ENCODE measurements at places on chromosomes 13 and 19.

DNA sequence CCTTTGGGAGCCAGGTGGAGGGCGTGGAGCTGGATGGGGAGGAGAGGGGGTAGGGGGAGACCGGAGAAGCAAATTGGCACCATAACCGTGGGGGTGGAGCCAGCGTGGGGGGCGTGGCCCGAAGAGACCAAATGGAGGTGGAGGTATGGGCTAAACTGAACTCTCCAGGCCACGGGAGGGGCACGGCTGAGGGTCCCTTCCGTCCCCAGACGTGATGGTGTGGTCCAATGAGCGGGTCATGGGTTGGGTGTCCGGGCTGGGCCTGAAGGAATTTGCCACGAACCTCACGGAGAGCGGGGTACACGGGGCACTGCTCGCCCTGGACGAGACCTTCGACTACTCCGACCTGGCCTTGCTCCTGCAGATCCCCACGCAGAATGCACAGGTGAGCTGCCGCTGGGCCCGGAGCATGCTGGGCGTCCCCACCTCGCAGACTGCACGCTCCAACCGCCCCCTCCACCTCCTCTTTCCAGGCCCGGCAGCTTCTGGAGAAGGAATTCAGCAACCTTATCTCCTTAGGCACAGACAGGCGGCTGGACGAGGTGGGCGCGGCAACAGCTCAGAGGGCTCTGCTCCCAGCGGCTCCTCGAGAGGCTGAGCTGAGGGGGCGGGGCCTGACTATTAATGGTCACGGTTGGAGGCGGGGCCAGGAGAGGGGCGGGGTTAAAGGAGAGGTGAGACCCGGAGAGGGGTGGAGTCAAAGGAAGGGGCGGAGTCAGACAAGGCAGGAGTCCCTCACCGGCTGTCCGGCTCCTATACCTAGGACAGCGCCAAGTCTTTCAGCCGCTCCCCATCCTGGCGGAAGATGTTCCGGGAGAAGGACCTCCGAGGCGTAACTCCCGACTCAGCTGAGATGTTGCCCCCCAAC lies 6.2 kb downstream of the HRC start:
- peak; percentile 79 for DNase-seq

DNA sequence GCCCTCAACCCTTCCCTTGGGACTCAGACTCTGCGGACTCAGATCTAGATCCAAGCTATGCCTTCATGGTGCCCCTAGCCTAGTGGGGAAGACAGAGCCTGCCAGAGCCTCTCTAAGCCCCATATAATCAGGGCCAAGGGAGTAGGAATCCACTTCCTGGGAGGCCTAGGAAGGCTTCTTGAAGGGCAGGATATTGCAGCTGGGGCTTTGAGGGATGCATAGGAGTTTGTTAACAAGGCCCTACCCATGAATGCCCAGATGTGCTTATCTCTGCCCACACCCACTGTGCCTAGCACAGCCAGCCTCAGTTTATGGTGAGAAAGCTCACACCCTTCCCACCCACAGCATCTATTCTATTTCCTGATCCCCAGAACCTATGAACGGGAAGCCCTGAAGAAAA lies 11.3 kb downstream of the APBA3 start:
- no peak for DNase-seq

DNA sequence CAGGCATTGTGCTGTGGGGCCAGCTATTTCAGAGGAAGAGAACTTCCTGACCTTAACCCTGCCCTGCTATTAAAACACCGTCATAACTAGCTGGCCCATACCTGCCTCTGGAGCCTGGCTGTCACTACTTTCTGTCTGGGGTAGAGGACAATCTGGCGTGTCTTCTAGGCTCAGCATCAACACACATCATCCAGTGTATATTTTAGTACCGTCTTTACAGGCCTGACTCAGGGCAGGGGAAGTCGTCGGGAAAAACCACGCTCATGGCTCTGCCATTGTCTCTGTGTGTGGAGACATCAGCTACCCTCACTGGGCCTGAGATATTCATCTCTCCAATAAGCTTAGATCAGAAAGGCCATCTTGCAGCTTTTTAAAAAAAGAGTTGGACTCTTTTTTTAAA lies 151.1 kb downstream of the KATNAL1 start:
- no peak for DNase-seq

DNA sequence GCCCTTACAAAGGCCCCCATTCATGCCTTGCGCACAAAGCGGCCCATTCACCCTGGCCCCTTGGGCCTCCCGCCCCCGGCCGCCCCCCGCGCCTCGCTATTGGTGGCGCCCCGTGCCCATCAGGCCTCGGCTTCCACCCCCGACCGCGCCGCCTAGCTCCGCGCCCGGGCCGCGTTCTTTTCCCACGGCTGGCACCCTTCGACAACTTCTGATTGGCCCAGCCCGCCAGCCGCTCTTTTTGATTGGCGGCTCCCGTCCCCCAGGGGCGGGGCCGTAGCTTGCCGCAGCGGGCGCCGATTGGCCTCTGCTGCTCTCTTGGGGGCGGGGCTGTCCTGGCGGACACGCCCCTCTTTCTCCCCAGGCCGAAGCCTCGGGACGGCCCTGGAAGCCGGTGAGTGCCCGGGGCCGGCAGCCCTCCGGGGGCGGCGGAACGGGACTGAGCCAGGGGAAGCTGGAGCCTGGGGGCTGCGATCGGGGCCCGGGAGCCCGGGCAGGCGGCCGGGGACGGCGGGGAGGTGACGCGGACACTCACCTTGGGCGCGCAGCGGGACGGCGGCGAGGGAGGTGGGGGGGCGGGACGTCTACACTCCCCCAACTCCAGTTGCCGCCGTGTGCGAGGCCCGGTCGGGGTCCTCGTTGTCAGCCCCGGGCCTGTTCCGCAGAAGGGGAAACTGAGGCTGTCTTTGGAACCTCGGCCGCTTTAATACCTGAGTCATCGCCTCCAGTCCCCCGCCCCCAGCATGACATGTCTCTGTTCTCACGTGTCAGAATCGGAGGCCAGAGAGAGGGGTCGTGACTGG lies at the start of gene MYH14:
Gene MYH14 (plus strand): TSS at position 342 of the 800 bp plus-strand sequence. CDS start 6,744 bp downstream, outside the sequence.
- DNase-seq: no peak

DNA sequence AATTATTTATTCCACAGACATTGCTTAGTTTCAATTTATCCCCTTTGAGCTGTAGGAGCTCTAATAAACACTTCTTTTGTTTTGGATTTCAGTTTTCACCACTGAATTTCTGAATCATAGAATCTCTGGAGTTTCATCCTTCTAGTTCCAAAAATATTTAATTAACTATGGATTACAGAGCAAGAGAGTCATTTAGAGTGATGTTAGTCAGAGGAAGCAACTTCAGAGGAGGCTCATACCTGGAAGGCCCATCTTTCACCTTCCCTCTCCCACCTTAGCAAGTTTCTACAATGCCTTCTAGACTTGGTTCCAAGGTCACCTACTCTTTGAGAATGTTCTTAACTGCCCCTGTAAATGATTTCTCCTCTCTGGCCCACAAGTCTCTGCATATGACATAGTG lies 353.2 kb downstream of the SPRY2 start:
- DNase-seq: no peak

DNA sequence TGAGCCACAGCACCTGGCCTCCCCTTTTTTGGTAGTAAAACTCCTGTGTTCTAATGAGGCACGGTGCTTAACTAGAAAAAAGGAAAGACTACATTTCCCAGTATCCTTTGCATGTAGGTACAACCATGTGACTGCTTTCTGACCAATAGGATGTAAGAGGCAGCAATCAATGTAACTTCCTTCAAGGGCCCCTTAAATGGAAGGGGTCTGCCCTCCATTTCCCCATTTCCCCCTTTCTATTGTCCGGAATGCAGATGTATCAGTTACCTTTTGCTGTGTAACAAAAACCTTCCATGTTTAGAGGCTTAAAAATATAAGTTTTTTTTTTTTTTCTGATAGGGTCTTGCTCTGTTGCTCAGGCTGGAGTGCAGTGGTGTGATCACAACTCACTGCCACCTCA lies 2.2 kb downstream of the GPR32 start:
- DNase-seq: no peak

DNA sequence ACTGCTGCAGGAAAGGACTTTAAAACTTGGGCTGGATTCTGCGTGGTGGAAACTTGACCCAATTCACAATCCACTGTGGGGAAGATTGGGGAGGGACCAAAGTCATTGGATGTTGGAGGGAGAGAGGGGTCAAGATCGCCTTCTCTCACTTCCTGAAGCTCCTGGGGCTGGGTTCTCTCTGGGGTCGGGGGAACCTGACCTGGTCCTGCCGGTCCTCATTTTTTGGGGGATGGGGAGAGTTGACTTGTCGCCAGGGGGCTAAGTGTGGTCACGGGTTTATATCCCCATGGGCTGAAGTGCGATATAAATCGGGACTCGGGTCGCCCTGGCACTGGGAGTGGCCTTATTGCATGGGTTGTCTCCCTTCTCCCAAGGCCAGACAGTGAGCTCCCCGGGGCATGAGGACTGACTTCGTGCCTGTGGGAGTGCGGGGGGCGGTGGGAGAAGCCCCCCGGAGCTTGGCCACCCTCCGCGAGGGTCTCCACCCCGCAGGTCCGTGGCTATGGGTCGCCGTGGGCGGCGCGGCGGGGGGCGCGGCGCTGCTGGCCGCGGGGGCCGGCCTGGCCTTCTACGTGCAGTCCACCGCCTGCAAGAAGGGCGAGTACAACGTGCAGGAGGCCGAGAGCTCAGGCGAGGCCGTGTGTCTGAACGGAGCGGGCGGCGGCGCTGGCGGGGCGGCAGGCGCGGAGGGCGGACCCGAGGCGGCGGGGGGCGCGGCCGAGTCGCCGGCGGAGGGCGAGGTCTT lies 6.3 kb downstream of the ICAM5 start:
- no peak for DNase-seq

All from HT1080 (cell line).